ENCODE measurements at places on chromosomes 3 and 15.

DNA sequence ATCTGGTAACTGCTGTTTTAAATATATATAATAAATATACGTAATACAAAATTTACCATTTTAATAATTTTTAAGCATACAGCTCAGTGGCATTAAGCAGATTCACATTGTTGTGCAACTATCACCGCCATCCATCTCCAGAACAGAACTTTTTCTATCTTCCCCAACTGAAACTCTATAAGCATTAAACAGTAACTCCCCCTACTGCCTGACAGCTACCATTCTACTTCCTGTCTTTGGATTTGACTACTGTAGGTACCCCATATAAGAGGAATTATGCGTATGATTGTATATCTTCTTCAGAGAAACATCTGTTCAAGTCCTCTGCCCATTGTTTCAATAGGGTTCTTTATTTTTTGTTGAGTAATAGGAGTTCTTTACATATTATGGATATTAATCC, 36.8 kb downstream of the EID1 start:
- no peak for DNase-seq

GRCh38 chr3:135337192-135337591, 542.1 kb downstream of the EPHB1 start:
- DNase-seq, result no peak

GRCh38 chr3:44584646-44585501, at the start of gene ZNF660:
TSS of gene ZNF660 (plus strand) at chr3:44584964. CDS start at chr3:44594194, 9,230 bp downstream.
- DNase-seq, result no peak

DNA sequence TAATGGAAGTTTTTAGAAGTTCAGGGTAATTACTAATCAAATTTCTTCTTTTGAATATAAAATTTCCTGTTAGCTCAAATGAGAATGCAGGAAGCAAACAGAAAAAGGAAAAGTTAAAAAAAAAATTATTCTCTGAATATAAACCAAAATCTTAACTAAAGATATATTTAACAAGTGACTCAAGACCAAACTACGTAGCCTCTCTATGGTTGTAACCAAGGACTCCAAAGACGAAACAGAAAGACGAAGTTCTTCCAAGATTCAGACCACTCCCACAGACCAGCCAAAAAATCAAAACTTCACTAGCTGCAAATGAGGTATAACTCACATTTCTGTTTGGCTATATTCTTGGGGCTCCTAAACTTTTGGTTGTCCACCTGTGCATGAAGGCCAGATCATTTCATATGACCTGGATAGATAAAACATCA, 846.5 kb upstream of the ALCAM start:
- DNase-seq, result no peak

DNA sequence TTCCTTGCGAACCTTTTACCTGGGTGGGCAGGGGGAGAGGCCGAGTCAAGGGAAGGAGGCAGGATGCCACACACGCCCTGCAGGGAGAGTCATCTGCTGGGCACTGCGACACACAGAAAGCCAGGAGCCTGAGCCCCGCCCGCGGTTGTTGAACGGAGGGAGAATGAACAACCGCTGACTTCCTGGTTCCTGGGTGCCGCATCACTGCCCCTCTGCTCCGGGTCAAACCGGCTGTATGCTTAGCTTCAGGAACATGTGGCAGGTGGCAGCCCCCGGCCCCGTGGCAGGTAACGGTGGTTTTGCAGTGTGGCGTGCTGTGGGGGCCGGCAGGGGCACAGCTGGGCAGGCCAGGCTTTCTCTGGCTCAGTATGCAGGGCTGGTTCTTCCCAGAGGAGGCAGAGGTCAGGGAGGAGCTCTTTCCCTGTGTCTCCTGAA, 33.4 kb downstream of the APBA2 start:
- DNase-seq, result peak; percentile 16

DNA sequence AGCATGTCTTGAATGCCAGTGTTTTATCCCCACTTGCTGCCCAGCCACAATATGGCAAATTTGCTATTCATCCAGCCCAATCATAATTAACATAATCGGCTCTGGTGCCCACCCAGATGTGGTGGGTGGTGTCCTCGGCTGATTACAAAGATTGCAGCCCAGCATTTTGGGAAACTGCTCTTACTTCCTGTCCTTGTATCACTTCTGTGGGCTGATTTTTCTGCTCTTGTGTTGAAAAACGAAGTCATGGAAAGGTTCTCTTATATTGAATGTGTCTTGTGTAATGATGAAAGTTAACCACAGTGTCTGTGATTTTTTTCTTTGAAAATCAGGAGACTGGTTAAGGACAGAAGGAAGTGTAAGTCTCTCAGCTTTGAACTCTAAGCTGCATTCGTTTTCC, 141.7 kb downstream of the CACNA2D3 start:
- DNase-seq, result no peak

DNA sequence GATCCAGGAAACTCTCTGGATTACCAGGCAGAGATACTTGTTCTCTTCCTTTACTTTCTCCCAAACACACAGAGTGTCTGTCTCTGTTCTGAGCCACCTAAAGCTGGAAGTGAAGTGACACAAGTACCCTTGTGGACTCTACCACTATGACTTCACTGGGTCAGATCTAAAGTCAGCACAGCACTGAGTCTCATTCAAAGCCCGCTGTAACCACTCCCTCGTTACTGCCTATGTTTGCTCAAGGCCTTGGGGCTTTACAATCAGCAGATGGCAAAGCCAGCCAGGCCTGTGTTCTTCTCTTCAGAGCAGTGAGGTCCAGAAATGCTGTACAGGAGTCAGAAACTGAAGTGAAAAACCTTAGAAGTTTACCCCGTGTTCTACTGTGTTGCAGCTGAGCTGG, 588.3 kb upstream of the SEMA6D start:
- no peak for DNase-seq

GRCh38 chr3:45583021-45583851, 11.3 kb upstream of the LIMD1 start:
- DNase-seq, result no peak

DNA sequence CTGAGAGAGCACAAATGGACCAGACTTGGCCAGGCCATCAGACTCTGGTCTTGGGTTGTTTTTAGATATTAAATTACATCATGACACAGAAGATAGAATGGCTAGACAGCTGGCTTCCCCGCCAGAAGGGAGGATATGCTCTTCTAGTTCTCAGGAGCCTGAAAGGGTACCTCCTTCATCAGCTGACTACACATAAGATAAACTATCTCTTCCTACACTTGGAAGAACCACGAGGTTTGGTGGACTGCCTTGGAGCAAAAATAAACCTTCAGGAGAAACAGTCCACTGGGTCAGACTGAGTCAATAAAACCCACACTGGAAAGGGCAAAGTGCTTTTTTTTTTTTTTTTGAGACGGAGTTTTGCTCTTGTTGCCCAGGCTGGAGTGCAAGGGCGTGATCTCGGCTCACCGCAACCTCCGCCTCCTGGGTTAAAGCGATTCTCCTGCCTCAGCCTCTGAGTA, 26.3 kb upstream of the DYNC1LI1 start:
- DNase-seq, result no peak

DNA sequence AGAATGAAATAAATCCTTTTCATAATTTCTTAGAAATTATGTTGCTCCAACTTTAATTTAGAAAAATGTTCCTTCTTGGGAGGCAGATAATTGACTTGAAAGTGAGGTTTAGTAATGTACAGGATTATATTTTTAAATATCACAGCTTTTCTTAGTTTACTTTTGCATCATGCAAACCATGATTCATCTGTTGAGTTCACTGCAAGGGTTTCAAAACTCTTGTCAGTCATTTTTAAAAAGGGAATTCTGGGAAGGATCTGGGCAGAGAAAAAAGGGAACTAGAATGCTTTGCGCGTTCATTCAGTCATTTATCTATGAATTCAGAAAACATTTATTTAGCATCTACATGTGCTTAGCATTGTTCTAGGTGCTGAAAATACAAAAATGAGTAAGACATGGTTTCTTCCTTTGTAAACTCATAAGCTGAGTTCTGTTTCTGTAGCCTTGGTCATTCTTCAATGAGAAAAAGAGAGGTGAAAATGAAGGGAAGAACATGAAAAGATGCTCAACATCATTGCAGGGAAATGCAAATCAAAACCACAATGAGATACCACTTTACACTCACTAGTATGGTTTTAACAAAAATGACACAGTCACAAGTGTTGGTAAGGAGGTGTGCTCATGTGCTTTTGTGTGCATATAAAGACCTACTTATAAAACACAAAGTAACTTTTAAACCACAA, 209.1 kb downstream of the NR1D2 start:
- DNase-seq, result peak; percentile 76

DNA sequence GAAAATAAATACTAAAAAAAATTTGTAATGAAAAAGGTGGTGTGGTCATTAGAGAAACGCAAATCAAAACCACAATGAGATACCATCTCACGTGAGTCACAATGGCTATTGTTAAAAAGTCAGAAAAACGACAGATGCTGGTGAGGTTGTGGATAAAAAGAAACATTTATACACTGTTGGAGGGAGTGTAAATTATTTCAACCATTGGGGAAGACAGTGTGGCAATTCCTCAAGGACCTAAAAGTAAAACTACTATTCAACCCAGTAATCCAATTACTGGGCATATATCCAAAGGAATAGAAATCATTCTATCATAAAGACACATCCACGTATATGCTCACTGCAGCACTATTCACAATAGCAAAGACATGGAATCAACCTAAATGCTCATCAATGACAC, 120.3 kb downstream of the MYO9A start:
- DNase-seq, result no peak

- no peak for DNase-seq
Measured at GRCh38 chr15:63040954-63041353, 1.6 kb upstream of the TPM1 start.

DNA sequence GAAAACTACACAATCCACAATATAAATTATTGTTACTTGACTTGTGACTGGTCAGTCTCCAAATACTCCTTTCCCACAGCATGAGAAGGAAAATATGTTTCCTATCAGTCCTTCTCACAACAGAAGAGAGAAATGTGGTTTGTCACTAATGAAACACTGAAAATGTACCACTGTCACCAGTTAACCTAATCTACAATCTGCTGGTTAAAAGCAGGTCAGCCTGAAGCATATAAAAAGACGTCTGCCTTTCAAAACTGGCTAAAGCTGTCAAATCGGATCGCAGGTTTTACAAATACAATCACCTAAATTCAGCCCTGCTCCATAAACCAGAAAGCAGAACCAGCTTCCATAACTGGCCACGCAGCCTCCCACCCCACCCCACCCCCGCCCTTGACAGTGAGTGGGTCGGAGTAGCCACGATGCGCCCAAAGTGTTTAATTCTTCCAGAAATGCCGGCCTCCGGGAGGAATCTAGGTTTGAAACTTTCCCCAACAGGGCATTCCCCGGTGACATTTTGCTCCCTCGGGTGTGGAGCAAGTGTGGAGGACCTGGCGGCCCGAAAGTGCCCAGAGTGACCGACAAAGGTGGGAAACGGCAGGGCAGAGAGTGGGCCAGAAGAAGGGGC, 682 bp downstream of the ETFA start:
- DNase-seq, result peak; percentile 24

- peak; percentile 10 for DNase-seq
Measured at GRCh38 chr3:102053375-102053989, 204.2 kb downstream of the NFKBIZ start.

GRCh38 chr15:62164014-62164395, 1.1 kb downstream of the C2CD4B start:
- no peak for DNase-seq

GRCh38 chr3:109995377-109995776, 658.0 kb upstream of the DPPA4 start:
- DNase-seq, result no peak

DNA sequence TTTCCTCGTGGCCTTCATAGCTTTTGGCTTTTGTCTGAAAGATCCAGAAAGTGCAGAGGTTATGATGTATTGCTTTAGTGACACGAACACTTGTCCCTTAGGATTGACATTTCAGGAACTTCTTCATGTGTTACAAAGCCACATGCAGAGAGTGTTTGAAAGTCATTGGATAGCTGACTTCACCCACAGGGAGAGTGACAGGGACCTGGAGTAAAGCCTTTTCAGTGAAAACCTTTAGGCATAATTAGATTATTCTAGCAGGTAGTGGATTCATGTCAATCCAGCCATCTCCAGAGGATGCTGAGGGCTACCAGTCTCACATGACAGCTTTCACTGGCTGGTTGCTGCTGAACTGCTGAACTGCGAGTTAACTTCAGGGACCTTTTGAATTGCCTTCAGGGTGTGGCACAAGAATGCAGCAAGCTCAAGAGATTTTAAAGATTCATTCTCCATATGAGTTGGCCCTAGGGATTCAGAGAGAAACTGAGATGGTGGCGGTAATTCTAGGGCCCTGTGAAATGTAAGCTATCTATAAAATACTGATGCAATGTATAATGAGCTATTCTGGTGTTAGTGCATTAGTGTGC, 267.0 kb upstream of the GOLIM4 start:
- no peak for DNase-seq

GRCh38 chr15:42691770-42692169, 45.2 kb downstream of the CDAN1 start:
- no peak for DNase-seq

- DNase-seq, result no peak
Measured at GRCh38 chr3:172687501-172687900, 23.4 kb downstream of the NCEH1 start.

DNA sequence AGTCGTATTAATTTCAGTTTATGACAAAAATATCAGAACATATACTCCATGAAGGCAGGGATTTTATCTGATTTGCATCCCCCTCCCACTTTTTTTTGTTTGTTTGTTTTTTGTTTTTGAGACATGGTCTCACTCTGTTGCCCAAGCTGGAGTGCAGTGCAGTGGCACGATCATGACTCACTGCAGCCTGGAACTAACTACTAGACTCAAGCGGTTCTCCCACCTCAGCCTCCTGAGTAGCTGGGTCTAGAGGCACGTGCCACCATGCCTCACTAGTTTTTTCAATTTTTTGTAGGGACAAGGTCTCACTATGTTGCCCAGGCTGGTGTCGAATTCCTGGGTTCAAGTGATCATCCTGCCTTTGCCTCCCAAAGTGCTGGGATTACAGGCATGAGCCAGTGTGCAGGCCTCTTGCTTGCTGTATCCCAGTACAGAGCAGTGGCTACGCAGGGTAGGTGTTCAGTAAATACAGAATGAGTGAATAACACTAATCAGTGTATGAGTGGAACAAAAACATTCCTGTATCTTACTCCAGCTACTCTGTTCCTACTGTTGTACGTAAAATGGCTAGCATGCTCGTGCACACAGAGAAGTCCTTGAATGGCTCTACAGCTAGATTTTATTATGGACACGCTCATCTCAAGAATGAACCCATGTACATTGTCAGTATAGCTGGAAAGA, 272.4 kb downstream of the FOXP1 start:
- no peak for DNase-seq

Measured in activated CD4-positive, alpha-beta T cell treated with anti-CD3 and anti-CD28 coated beads, Interleukin-10, Interleukin-2, amounts not matched to agents 100 ng/mL and 50 ng/mL, durations not matched to agents 16 hours and 8 hours (primary cell).